ENCODE measurements at places on chromosomes 3 and 15.

GRCh38 chr3:82773207-82773606 is 1011.8 kb upstream of the GBE1 start:
- DNase-seq, result peak; percentile 1

DNA sequence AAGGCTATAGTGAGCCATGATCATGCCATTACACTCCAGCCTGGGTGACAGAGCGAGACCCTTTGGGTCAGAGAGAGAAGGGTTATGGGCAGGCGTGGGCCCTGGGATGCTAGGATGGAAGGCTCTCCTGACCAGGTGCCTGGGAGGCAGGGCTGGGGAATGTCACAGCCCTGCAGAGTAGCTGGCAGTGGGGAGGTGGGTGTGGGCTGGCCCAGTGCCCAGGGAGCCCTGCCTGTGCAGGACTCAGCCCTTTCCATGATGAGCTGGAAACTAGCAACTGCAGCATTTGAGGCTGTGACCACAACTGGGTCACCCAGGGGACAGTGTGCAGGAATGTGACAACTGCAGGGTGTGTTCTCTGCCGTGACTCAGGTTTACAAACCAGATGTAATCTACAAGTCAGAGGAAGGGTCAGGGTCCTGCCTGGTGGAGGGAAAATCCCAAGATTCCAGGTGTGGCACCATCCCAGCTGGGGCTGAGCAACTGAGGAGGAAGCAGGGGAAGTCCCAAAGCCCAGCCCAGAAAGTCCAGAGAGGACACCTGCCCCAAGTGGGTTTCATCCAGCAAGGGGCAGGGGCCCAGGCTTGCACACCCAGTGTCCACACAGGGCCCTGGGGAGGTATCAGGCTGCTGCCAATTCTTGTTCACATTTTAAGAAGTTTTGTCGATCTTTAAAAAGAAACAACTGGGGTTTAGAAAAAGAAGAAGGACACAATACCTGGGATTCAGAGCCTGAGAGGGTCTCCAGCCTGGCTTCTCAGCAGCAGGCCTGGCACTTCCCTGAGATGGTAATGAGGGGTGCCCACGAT is 45.5 kb downstream of the SLC28A1 start:
- no peak for DNase-seq

- no peak for DNase-seq
Measured at GRCh38 chr3:129540776-129541516, 2.0 kb upstream of the H1-8 start.

- DNase-seq, result no peak
Measured at GRCh38 chr3:136995652-136996051, 37.9 kb downstream of the IL20RB start.

GRCh38 chr15:79858469-79858868 is 38.3 kb downstream of the MTHFS start:
- DNase-seq, result no peak

DNA sequence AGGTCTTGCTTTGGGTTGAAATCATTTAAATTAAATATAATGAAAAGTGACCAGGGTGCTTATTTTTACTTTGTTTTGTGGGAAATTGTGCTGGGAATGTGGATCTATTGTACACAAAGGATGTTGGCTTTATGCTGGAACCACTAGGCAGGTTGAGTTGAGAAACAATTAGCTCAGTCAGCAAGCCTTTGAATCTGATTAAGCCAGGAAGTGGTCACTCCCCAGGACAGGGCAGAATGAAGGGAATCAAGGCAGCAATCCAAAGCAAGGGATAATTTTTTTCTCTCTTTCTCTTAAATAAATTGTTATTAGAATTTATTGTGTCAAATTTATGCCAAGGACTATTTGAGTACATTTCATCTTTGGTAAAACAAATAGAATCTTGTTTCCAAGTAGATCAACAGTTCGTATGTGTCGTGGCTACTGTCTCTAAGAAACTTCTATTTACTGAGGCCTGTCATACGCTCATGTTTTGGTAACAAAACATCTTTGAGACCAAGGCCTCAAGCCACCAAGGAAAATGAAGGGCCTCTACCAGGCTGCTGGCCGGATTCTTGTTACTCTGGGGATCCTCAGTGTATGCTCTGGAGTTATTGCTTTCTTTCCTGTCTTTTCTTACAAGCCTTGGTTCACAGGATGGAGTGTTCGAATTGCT is at the start of gene TMEM212:
TMEM212 (plus strand) TSS at position 486 of the 655 bp plus-strand sequence; CDS start at position 521, 35 bp downstream.
- no peak for DNase-seq

DNA sequence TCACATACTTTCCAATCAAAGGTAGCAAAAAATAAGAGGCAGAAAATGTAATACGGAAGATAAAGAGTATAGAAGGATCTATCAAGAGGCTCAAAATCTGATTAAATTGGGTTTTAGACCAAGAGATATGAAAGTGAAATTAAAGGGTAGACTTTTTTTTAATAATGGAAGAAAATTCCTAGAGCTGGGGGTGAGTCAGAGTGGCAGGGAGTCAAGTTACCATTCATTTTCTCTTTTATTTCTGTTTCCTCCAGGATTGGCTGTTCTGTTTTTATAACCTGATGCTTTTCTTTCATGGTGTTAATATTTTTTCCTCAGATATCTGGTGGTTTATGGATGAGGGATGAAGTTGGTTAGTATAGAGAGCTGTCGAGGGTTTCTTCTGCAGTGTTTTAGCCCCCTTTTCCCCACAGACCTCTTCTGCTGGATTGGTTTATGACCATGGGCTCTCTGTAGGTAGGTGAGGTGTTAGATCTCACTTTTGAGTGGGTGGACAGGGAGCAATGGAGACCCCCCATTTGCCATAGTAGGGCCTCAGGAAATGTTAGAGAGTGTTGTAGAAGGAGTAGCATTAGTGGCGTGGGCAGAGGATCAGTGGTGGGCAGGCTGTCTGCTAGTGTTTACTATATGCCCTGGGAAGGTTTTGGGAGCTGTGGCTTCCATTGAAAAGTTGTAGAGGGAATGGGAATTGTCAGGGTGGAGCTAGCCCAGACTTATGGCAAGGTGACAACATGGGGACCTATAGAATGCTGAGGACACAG is 201.6 kb upstream of the GOLGA6L4 start:
- DNase-seq, result no peak

GRCh38 chr3:40995271-40995670 is 204.0 kb upstream of the CTNNB1 start:
- no peak for DNase-seq

DNA sequence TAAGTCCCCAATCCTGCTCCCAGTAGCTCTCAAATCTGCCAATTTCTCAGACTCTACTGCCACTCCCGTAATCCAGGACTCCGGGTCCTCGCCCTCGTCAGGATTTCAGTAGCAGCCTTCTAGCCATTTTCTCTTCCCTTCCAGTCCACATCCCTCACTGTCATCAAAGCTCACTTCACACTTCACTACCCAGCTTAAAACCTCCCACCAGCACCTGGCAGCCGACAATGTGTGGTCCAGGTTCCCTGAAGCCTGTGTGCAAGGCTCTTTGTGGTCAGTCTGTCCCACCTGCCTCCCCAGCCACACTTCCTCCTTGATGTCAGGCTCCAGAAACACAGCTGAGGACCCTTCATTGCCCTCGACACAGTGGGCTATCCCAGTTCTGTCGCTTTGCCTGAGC is 304.5 kb upstream of the ROPN1 start:
- DNase-seq, result peak; percentile 47

- DNase-seq, result no peak
Measured at GRCh38 chr3:62611541-62612240, 238.3 kb upstream of the FEZF2 start.

DNA sequence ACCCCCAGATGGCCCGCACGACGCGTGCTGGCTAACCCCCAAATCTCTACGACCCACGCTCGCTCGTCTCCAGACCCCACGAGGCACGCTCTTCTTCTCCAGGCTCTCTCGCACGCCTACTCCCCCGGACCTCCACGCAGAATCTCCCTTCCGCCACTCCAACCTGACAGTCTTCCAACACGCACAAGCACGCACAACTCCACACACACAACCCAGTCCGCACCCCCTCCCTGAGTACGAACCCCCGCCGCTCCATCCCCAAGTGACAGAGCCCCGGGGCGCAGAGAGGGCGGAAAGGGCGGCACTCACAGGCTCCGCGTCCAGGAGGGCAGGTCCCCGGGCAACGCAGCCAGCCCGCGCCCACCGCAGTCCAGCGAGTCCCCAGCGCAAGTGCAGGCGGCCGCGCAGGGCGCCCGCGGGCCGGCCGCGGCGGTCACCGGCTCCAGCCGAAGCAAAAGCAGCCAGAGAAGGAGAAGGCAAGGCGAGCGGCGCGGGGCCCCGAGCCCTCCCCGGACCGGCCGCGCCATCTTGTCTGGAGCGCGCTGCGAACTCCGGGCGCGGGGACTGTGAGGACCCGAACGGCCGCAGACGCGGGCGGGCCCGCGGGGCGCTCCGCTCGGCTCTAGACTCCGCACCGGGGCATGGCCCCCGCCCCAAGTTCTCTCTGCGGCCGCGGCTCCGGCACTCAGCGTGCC is 794 bp downstream of the LRIG1 start:
- peak; percentile 38 for DNase-seq

DNA sequence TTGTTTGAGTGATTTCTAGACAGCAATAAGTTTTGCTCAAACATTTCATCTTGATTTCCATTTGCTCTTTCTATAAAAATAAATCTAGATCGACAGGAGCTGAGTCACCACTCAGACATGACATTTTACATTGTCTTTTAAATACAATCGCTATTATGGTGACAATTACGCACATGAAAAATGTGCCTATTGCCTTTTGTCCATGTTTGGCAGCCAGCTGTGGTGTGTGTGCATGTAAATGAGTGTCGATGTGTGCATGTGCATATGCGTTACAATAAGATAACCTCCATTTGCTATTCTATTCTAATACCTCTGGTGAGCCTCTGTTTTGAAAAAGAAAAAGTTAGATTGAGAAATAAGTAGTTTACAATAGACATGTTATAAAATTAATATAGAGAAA is 89.7 kb upstream of the GRM7 start:
- no peak for DNase-seq

GRCh38 chr3:118181274-118181673 is 853.4 kb downstream of the IGSF11 start:
- DNase-seq, result no peak

- no peak for DNase-seq
Measured at GRCh38 chr3:132513057-132513456, 84.0 kb upstream of the ACKR4 start.

- no peak for DNase-seq
Measured at GRCh38 chr3:113079218-113079961, 88.6 kb downstream of the GTPBP8 start.

DNA sequence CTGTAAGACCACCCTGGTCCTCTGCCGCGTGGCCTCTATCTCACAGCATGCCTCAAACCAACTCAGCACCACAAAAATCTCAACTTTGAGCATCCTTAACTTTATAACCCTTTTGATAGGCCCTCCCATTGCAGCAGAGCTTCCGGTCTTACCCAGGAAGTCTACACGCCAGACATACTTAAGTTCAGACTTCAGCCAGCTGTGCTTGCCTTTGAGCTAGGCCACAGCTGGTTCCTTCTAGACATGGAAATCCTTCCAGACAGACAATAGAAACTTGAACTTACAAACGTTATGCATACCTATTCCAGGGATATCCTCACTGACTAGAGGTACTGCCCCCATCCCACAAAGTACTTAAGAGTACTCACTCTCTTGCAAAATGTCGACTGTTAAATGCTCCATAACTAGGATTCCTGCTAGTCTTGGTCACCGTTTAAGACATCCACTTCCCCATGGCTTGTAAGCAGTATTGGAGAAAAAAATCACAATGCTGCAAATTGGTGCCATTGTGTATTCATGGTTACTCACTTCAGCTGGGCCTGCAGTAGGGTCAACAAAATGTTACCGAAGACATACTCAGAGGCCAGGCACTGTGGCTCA is 183.5 kb downstream of the TBL1XR1 start:
- no peak for DNase-seq

DNA sequence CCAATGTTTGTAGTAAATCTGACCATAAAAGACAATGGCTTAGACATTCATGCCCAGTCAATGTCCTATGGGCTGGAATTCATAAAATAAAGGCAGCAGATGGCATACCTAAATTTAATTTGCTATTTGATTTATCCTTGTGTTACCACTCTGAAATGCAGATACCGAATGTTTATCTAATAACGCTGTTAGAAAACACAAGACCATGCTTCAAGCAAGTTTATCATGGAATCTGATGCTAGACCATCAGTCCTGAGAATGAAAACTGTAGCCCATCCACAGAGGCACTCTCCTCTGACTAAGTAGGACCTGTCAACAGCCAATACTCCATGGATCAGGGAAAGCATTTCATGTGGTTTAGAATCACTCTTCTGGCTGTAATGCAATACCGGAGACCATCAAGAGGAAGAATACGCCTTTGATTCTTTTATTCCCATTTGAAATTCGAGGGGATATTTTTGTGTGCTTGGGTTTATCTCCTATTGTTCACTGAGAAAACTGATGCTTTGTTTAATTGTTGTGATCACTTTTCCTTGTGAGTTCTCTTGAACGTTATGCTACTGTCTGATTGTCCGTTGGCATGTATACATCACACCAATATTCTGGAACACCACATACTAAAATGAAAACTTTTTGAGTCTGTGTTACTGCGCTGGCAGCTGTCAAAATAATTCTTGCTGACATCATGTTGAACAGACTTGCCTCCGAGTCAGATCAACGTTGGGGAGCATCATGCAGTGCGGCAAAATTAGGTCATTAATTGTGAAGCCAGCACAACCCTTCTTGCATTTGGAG is 12.1 kb upstream of the CPB1 start:
- DNase-seq, result no peak

DNA sequence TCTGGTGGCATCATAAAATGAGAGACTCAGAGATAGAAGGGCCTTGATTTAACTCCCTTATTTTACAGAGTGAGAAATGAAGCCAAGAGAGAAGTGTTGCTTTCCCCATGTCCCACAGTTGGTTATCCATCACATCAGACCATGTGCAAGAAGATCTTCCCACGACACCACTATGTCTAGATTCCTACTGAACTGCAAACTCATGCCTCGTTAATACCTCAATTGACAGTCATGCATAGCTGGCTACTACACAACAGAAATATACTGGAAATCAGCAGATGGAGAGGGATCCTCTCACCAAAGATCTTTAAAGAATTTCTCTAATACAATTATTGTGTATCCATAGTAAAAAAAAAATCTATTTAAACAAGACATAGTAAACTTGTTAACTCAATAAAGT is 33.3 kb downstream of the PEAK1 start:
- DNase-seq, result no peak

DNA sequence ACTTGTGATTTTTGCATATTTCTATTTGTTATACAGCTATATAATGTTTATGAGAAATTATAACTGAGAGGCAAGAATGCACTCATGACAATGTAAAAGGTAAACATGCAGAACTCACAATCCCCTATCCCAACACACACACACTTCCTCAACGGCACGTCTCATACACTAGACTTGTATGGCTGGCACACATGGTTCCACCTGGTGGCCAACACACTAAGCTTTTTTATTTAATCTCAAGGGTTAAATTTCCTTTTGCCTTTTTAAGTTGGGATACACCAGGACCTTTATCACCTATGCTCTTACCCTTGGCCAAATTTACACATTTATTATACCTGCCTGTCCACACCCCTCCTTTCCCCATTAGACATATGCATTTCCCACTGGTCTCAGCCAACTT is 88.6 kb upstream of the PSMD6 start:
- peak; percentile 5 for DNase-seq

GRCh38 chr3:172980849-172981248 is 160.2 kb downstream of the SPATA16 start:
- no peak for DNase-seq

All from NCI-H82 (cell line).